ENCODE measurements at places on chromosomes 2 and 18.

DNA sequence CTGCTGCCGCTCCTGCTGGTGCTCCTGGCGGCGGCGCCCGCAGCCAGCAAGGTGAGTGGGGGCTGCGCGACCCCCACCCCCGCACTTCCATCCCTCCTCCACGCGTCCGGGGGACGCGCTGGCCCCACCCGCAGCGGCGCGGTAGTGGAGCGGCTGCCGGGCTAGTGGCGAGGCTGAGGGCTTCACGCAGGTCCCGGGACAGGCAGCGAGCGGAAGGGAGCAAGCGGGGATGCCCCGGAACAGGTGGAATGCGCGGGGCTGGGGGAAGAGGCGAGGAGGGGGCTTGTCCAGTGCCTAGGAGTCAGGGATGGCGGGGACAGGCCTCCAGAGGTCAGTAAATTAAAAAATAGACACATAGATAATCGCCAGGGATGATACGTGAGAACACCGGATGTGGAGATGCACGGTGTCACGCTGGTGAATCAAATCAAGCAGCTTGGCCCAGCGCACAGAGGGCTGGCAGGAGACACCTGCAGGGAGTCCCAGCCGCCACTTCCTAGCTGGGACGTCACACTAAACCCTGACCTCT, 403 bp downstream of the COL4A3 start:
- no peak for DNase-seq

DNA sequence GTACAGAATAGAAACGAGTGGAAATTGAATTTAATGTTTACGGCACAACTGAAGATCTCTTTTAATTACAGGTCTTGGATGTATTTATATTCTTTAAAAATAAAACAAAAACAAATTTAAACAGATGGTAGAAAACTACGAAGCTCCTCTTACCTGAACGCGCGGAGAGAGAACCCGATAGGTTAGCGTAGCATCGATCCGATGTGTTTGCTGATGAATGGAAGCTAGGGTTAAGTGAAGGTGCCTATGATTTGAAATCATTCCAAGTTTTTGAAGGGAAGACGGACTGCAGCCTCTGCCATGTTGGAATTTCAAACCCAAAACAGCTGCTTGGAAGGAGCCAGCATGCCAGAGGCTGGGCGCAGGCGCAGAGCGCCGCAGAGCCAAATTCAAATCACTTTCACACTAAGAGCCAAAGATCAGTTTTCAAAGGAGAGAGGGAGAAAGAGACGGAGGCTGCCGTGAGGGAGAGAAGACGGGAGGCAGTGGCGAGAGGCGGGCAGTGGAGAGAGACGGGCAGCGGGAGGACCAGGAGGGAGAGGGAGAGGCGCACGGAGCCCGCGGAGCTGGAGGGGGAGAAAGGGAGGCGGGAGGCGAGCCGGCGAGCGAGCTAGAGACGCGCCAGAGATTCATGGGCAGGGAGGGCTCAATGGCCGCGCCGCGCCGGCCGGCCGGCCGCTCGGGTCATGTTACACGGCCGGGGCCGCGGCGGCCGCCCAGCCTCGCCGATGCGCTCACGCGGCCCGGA, at the start of gene FIGN:
Gene FIGN, minus strand, starts transcription at position 324 of the 748 bp plus-strand sequence. CDS start 1,081 bp downstream, outside the sequence.
- DNase-seq: no peak

GRCh38 chr2:13260402-13260801, 543.7 kb downstream of the TRIB2 start:
- DNase-seq: no peak

- DNase-seq: no peak
Observed at GRCh38 chr18:3281456-3282400, 19.8 kb downstream of the MYL12B start.

- DNase-seq: no peak
Observed at GRCh38 chr2:10981451-10981850, 69.7 kb downstream of the KCNF1 start.

GRCh38 chr2:190822043-190822442, 58.6 kb upstream of the GLS start:
- DNase-seq: no peak

- DNase-seq: no peak
Observed at GRCh38 chr2:62643100-62643471, 62.4 kb upstream of the EHBP1 start.

GRCh38 chr2:182650704-182651103, 65.4 kb upstream of the DNAJC10 start:
- no peak for DNase-seq

GRCh38 chr18:404061-404636, 96.4 kb downstream of the COLEC12 start:
- DNase-seq: no peak

- DNase-seq: no peak
Observed at GRCh38 chr2:143146366-143146765, 17.1 kb downstream of the ARHGAP15 start.

- no peak for DNase-seq
Observed at GRCh38 chr2:85326406-85327159, 1.2 kb downstream of the TGOLN2 start.

DNA sequence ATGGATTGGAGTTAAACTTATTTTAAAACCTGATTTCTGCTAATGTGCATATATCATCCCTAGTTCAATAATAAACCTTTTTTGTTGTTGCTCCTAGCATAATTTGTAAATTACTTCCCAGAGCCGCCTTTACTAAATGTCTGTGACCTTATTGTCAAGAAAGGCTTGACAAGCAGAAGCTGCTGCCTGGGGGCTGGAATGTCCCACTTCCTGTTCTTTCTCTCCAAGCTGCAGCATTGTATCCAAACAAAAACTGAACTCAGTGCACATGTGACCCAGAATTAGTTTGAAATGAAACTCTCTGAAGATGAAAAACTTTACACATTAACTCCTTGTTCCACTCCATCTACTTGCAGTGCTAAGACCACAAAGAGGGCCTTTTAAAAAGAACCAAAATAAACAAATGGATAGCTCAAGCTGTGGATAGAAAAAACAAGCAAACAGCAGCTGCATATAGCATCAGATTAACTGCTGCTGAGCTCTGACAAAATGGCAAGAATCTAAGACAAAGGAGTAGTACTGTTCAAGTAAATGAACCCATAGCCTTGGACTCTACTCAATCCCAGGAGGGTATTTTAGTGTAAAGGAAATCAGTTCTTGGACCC, 99.8 kb upstream of the NEUROD1 start:
- DNase-seq: no peak

GRCh38 chr2:48483506-48483905, 46.4 kb upstream of the STON1 start:
- no peak for DNase-seq

GRCh38 chr2:228038967-228039366, 142.5 kb downstream of the SPHKAP start:
- no peak for DNase-seq

- DNase-seq: no peak
Observed at GRCh38 chr18:11147962-11148679, 1.2 kb downstream of the PIEZO2 start.

- no peak for DNase-seq
Observed at GRCh38 chr2:30060562-30060961, 86.2 kb upstream of the YPEL5 start.

GRCh38 chr2:23404426-23404825, 19.4 kb downstream of the KLHL29 start:
- no peak for DNase-seq

GRCh38 chr2:176780348-176780747, 432.2 kb upstream of the HNRNPA3 start:
- DNase-seq: no peak

GRCh38 chr2:5674026-5674340, 18.2 kb upstream of the SOX11 start:
- DNase-seq: no peak

- no peak for DNase-seq
Observed at GRCh38 chr2:236014408-236015131, 153.6 kb downstream of the GBX2 start.

- DNase-seq: peak; percentile 13
Observed at GRCh38 chr2:205660521-205661124, 21.7 kb upstream of the NRP2 start.

DNA sequence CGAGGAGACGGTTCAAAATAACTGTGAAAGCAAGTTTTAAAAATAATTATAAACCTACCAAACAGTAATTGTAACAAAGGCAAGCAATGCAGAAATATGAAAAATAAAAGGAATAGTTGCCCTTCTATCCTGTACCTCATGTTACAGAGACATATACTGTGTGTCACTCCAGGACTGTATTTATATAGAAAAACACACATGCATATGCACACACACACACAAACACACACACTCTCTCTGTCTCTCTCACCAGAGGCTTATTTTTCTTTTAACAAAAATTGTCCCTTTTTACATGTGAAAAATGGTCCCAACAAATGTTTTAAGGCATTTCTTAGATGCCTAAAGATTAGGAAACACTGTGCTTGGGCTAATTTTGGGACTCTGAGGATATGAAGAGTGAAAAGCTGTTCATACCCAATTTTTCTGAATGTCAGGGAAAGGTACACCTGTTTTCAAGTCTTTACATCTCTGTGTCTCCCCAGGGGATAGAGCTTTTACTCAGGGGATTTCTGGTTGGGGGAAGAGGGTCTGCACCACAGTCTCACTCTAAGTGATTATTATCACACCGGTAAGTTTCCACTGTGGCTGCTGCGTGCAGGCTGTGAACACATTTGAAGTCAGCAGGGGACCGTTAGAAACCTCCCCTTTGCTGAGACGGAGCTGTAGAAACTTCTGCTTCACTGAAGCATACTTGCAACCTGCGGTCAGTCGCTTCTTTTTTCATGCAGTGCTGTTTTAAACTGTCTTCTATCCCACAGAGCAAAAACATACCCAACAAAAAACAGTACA, 51.4 kb upstream of the SPAG16 start:
- DNase-seq: no peak

DNA sequence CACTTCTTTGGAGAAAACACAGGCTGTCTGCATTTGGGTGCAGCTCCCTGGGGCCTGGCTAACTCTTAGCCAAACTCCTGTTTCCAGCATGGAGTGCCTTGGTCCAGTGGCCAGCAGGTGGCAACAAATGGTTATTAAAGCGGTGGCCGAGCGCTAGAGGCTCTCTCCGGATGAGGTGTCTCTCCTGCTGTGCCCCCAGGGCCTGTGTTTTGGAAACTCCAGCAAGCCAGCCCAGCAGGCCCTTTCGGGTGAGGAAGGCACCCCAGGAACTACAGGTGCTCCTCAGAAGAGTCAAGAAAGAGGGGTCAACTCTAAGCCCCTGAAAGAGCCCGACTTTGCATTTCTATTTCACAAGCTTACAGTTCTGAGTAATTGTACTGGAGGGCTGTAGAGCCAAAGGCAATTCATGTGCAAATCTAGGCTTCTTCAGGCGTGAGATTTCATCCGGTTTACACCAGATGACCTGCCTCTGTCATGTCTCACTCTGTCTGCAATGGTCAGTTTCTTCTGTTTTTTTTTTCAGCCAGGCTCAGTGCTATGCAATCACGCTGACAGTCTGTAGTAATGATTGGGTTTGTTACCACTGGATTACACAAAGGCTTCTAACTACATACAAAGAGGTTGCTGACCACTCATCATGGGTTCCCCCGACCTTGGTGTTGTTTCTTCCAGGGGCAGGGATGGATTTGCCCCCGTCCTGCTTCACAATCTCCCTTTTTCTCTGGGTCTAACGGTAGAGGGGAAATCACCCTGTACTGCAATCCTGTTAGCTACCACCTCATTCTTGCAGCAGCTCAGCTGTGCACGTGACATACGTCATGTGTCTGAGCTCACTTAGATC, 7.6 kb upstream of the CHRNA1 start:
- DNase-seq: no peak

DNA sequence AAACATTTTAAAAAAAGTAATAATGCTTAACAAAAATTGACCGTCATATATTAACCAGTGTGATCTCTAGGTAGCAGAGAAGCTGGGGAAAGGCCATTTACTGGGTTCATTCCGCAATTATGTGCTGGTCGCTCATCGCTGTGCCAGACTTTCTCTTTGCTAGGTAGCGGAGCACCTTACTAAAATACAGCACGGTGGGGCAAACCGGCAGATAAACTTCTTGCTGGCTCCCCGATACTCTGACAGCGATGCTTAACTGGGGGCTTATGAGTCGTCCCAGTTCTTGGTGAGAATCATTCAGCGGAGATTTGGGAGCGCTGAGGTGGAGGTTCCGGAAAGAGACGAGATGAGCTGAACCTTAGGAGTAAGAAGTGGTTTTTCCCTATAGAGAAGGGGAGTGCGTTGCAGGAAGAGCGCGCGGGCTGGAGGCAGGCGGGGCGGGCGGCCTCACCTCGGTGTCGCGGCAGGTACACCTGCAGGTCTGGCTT, 605 bp downstream of the C2orf68 start:
- no peak for DNase-seq

DNA sequence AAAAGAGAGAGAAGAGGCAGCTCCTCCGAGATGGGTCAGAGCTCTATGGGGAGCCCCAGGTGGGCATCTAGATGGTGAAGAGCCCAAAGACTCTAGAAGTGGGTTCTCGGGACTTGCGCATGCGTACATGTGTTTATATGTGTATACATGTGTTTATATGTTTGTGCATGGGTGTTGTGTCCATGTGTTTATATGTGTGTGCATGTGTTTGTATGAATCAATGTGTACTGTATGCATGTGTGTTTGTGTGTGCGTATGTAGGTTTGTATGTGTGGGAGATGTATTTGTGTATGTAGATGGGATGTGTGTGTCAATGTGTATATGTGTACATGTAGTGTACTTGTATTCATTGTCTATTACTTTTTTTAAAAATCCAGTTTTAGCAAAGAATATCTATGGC, 25.6 kb downstream of the DNPEP start:
- no peak for DNase-seq

DNA sequence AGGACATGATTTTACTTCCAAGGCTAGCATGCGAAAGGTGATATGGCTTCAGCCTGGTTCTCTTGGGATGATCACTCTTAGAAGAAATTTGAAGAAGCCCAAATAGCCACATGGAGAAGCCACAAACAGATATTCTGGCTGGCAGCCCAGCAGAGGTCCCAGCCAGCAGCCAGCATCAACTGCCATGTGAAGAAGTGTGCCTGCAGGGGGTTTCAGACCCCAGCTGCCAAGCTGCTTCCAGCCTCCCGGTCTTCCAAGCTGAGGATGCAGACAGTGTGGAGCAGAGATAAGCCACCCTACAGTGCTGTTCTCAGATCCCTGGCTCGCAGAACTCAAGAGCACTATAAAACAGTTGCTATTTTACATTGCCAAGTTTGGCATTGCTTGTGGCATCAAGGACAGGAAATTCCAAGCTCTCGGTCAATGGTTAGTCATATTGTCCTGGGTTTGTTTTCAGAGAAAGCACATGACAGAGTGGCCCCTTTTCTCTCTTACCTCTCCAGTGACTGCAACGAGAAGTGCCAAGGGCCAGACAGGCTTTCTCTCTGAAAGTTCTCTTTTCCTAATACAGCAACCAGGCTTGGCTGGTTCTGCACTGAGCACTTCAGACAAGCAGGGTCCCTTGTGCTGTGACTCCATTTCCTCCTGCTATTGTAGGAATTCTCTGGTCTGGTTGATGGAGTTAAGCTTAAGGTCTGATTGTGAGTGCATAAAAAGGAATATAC, 223.7 kb downstream of the ANKRD30B start:
- no peak for DNase-seq

GRCh38 chr2:97693476-97693875, 19.9 kb upstream of the ZAP70 start:
- DNase-seq: no peak

DNA sequence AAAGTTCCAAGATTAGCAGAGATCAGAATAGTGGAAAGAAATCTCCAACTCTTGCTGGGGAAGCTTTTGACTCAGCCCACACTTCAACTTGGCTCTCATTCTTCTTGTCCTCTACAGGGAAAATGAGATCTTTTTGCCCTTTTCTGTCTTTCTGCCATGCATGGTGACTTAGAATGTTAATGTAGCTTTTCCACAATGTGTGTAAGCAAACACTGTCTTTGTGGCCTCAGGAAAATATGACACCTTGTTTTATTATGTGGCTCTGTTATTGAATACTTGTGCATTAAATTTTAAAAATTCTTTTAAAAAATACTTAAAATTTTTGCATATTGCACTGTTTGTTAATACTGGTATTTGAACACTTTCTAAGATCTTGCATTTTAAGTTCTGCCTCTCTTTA, 65.4 kb upstream of the WDR75 start:
- DNase-seq: no peak

- no peak for DNase-seq
Observed at GRCh38 chr2:8260213-8260612, 421.6 kb upstream of the ID2 start.
